CD4-positive, alpha-beta T cell treated with Interleukin-21 for 1 hour (primary cell): ENCODE measurements at places on chromosomes 12 and 14.

GRCh38 chr12:84912198-84913128 lies at the start of gene SLC6A15:
TSS of gene SLC6A15 (minus strand) at chr12:84912799. CDS start at chr12:84892120, 20,679 bp downstream.
- no peak for DNase-seq

DNA sequence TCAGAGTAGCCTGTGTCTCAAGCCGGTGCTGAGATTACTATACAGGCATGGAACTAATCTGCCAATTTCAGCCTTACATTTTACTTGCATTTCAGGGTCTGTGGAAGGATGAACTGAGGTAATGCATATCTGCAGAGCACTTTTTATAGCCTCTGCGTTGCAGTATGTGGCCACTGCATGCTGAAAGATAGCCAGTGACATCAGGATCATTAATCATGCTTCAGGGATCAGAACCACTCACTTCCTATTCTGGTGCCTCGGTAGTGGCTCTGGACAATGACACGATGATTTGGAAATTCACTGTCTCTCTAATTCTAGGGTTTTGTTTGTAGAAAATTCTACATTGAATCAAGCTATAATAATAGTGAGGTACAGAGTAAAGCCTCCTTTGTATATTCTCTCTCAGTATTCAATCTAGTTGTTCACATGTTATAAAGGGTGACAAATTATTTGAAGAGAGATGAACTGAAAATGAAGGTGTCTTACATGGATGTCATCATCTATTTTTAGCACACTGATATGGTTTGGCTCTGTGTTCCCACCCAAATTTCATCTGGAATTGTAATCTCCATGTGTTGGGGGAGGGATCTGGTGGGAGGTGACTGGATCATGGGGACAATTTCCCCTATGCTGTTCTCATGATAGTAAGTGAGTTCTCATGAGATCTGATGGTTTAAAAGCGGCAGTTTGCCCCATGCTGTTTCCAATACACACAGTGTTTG lies 554.3 kb upstream of the MIS18BP1 start:
- DNase-seq = no peak

DNA sequence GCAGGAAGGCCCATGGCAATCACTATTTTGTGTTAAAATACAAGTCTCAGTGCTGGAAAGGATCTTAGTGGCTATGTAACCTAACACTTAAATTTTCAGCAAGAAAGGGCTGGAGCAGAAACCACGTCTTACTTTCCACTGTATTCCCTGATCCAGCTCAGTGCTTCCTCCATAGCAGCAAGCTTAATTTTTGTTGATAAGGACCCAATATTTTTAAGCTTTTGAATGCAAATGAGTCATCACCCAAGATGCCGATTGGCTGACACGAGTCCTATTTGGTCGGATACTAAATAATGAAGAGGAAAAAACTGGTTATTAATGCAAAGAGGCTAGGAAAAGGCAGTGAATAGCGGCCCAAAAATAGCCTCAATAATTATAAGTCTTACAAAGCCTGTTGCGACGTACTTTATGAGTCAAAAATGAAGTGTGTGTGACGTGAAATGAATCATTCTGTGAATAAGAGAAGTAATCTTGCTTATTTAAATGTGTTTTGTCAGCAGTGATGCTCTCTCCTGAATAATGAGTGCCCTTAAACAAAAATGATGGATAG lies 46.9 kb upstream of the IGF1 start:
- DNase-seq = no peak

DNA sequence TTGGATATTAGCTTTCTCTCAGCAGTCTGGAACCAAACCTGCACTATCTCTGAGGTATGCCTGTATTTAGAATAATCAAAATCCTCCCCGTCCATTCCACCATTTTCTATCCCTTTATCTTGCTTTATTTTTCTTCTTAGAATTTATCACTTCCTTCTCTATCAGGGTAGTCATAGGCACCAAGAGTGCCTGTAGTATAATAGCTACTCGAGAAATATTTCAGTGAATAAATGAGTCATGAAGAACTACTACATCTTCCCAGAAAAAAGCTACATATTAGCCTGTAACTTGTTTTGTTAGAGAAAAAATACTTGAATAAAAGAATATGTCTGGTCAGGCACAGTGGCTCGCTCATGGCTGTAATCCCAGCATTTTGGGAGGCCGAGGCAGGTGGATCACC lies 4.3 kb downstream of the SLC2A14 start:
- DNase-seq = no peak

- no peak for DNase-seq
Observed at GRCh38 chr12:110948041-110948440, 27.7 kb upstream of the MYL2 start.

GRCh38 chr12:104890476-104891096 lies 67.5 kb downstream of the SLC41A2 start:
- no peak for DNase-seq

- no peak for DNase-seq
Observed at GRCh38 chr12:24480766-24481449, 468.0 kb downstream of the BCAT1 start.

- DNase-seq = no peak
Observed at GRCh38 chr14:35600253-35600652, 66.3 kb downstream of the INSM2 start.

DNA sequence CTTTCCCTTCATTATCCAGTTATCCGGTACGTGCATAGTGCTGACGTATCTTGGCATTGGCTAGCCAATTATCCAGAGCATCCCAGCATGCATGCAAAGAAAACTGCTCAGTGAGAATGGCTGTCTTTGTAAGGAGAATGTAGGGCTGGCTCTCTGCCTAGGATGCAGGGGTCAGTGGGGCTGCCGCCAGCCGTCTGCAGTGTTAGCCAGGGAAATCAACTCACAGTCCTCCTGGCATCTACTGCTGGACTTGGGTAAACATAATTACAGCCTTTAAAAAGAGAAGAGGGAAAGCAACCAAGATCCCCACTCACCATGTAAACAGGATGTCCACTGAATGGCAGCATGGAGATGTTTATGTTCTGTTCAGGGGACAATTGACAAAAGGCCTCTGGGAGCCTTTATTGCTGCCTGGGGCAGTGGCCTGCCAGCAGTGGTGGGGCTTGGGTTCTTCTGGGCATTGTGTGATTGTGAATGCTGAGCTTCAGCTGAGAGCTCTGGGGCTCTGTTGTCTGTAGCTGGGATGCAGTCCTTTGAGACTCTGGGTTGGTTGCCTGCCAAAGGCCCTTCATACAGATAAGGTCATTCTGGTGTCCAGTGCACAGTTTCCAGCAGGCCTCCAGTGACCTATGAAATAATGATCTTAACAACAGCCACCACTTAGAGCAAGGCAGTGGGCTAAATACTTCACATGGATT lies 121.8 kb downstream of the TBC1D30 start:
- DNase-seq = no peak

GRCh38 chr14:50318031-50318626 lies 6.0 kb downstream of the DMAC2L start:
- DNase-seq = peak; percentile 36
